ENCODE measurements at places on chromosomes 4 and X. TPM values are rescaled to one million over a fixed set of nuclear protein-coding genes. Genes with fewer than 3 reads are reported as not detected.

- DNase-seq = no peak
These were observed 222.6 kb upstream of the RASGEF1B start for GRCh38 chr4:81694176-81694913.

DNA sequence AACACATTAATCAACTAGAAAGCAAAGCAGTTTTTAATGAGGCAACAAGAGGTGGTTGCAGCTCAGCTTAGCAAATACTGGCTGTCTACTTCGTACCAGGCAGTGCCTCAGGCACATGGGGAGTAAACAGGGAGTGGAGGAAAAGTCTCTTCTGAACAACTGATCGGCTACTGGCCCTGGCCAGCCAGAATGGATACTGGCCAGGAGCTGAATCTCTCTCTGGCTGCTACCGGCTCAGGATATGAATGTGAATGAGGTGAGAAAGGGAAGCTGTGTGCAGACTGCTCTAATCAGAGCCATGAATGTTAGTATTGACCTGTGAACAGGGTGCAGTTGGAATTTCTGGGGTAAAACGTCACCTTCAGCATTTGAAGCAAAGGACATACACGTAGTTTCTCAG is 77.3 kb downstream of the STK32B start:
- no peak for DNase-seq

The SULT1B1 gene
- total RNA-seq = 1.1 TPM

The PAGE1 gene
- not detected for total RNA-seq

The CCDC149 gene
- 9.0 TPM for total RNA-seq

The MAGEA9B gene
- not detected for total RNA-seq

Measured in left ventricle myocardium inferior (tissue), 1 donor.